Activated CD4-positive, alpha-beta memory T cell treated with anti-CD3 and anti-CD28 coated beads, Interleukin-2, amount 10 ng/mL, durations not matched to agents 7 days and 5 days (primary cell): ENCODE measurements at places on chromosomes 11 and 22. TPM values are rescaled to one million over a fixed set of nuclear protein-coding genes. Genes with fewer than 3 reads are reported as not detected.
A peak's percentile ranks its signal among the peaks of the same experiment; 100 is the strongest.

The ALDH3B2 gene
- not detected for total RNA-seq

- peaks cover 13% of the 10 kb centered on the region for H3K27me3 ChIP-seq
- no peak overlapping the region for H3K4me3 ChIP-seq
- H3K27ac ChIP-seq = no peak overlapping the region
Measured at GRCh38 chr11:11027288-11027687, 169.4 kb upstream of the ZBED5 start.

The MPZL2 gene
- total RNA-seq = 5.3 TPM

- DNase-seq = no peak
- peaks cover 98% of the 10 kb centered on the region for H3K36me3 ChIP-seq
- peak overlapping the region; percentile 80 for H3K27ac ChIP-seq
- peak overlapping the region; percentile 38 for H3K4me3 ChIP-seq
- H3K27me3 ChIP-seq = no peaks in the 10 kb centered on the region
- peaks cover 99% of the 10 kb centered on the region for H3K4me1 ChIP-seq
Measured at GRCh38 chr11:128470081-128470480, 117.3 kb downstream of the ETS1 start.

DNA sequence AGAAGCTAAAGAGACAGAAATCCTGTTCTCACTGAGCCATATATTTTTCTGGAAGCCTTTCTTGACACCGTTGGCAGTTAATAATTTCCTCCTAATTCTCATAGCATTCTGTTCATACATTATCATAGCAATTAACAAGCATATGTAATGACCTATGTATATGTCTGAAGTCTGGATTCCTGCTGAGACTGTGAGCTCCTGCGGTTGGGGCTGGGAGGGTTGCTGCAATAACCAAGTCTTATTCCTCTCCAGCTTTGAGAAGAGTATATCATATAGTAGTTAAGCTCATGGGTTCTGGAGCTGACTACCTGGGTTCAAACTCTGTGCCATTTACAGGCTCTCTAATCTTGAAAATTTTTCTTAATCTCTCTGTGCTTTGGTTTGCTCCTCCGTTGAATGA is 175.2 kb downstream of the MAML2 start:
- peaks cover 14% of the 10 kb centered on the region for H3K36me3 ChIP-seq
- no peak for DNase-seq
- peaks cover 40% of the 10 kb centered on the region for H3K4me1 ChIP-seq

The GTSE1 gene
- 67.6 TPM for total RNA-seq

DNA sequence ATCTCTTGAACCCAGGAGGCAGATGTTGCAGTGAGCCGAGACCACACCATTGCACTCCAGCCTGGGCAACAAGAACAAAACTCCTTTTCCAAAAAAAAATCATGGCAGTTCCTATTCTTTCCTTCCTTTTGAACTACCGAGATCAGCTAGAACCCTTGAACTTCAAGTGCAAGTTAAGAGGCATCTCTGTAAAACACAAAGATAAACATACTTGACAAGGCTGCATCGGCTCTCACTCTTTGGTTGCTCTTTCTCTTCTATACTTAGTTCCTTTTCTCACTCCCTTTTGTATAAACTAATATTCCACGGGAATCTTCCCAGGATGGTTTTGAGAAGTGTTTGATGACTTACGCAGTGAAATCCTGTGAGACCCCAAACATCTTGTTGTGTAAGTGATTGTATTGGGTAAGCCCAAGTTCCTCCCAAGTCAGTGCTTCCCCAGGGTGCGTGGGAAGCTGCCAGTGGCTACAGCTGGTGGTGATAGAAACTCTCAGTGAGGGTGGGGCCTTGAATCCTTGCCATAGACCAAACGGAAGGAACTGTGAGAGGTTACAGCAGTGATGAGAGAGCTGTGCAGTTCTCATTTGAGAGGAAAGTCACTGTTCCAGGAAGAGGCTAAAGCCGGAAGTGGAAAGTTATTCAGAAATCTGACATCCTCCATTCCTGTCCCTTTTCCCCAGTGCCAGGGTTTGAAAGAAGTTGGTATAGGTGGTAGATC is 24.1 kb upstream of the CDC42EP2 start:
- H3K27ac ChIP-seq = peak overlapping the region; percentile 57
- no peaks in the 10 kb centered on the region for H3K27me3 ChIP-seq
- H3K36me3 ChIP-seq = peaks cover 71% of the 10 kb centered on the region
- peaks cover 12% of the 10 kb centered on the region for H3K4me1 ChIP-seq

The GRAMD1B gene
- total RNA-seq = 91.8 TPM

DNA sequence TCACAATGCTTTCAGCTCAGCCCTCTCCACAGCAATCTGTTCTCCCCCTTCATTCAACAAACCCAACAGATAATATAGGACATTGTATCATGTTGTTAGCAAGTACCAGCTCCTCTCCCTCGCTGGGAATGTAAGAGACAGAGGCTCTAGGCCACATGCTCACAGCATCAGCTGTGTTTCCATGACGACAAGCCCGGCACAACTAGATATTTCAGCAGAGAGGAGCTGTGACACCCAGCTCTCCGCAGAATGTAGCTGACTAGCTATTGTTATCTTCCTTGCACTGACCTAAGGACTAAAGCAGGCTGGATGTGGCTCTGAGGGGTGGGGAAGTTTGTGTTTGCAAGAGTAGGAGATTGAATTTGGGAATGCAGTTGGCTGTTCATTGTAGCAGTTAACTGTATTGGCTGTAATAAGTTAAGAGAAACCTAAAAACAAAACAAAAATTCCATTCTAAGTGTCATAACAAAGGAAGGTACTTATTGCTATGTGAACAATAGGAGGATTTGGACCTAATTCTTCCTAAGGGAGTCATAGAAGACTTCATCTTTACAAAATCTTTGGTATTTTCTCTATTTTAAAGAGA is 28.0 kb upstream of the RRAS2 start:
- H3K4me3 ChIP-seq = no peak overlapping the region
- DNase-seq = no peak
- no peak overlapping the region for H3K27ac ChIP-seq
- no peaks in the 10 kb centered on the region for H3K36me3 ChIP-seq
- H3K27me3 ChIP-seq = peaks cover 18% of the 10 kb centered on the region
- H3K4me1 ChIP-seq = no peaks in the 10 kb centered on the region

DNA sequence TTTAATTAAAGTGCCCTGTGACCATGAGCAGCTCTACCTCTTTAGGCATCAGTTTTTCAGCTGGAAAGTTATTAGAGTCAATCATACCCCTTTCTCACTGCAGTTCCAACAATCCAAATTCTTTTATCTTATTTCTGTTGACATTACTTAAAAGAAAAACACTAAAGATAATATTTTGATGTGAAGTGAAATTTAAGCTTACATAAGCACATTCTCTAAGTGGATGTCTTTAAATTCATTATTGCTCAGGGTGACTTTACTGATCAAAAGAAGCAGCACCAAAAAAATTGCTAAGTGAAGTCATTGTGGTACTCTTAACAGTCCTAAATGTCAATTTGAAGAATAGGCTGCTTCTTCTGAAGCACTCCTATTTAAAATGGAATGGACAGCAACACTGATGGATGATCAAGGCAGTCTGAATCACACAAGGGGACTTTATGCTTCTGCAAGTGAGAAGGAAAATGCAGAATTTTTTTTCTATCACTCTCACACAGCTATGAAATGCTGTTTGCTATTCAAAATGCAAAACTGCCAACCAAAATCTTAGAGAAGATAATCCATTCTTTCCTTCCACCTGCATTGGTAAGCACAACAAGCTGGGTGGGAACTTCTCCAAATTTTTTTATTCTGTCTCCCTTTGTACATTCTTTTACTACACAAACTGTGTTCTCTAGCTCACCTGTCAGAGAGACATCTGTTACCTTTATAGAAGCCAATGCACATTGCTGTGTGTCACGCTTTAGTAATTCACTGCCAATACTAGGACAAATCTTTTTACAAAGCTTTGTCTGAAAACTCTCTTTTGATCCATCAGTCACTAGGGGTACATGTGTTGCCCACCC is 179.9 kb downstream of the GRIA4 start:
- DNase-seq = no peak

The TRIM48 gene
- total RNA-seq = not detected

DNA sequence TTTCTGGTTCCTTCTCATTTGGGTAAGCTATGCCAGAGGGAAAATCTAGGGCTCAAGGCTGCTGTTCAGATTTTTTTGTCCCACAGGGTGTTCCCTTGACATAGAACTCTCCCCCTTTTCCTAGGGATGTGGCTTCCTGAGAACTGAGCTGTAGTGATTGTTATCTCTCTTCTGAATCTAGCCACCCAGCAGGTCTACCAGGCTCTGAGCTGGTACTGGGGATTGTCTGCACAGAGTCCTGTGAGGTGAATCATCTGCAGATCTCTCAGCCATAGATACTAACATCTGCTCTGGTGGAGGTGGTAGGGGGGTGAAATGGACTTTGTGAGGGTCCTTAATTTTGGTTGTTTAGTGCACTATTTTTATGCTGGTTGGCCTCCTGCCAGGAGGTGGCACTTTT is 167.3 kb upstream of the PGR start:
- H3K36me3 ChIP-seq = no peaks in the 10 kb centered on the region
- H3K4me3 ChIP-seq = no peak overlapping the region
- no peak for DNase-seq
- H3K27me3 ChIP-seq = no peaks in the 10 kb centered on the region
- no peak overlapping the region for H3K27ac ChIP-seq

- peaks cover 78% of the 10 kb centered on the region for H3K36me3 ChIP-seq
- no peaks in the 10 kb centered on the region for H3K27me3 ChIP-seq
- peaks cover 87% of the 10 kb centered on the region for H3K4me1 ChIP-seq
- H3K4me3 ChIP-seq = peak overlapping the region; percentile 42
- peak overlapping the region; percentile 72 for H3K27ac ChIP-seq
Measured at GRCh38 chr11:65432100-65432650, 9.6 kb downstream of the NEAT1 start.

The CCDC81 gene
- total RNA-seq = 0.45 TPM

GRCh38 chr11:83006877-83007330 is 64.8 kb downstream of the RAB30 start:
- H3K36me3 ChIP-seq = no peaks in the 10 kb centered on the region
- no peaks in the 10 kb centered on the region for H3K27me3 ChIP-seq

DNA sequence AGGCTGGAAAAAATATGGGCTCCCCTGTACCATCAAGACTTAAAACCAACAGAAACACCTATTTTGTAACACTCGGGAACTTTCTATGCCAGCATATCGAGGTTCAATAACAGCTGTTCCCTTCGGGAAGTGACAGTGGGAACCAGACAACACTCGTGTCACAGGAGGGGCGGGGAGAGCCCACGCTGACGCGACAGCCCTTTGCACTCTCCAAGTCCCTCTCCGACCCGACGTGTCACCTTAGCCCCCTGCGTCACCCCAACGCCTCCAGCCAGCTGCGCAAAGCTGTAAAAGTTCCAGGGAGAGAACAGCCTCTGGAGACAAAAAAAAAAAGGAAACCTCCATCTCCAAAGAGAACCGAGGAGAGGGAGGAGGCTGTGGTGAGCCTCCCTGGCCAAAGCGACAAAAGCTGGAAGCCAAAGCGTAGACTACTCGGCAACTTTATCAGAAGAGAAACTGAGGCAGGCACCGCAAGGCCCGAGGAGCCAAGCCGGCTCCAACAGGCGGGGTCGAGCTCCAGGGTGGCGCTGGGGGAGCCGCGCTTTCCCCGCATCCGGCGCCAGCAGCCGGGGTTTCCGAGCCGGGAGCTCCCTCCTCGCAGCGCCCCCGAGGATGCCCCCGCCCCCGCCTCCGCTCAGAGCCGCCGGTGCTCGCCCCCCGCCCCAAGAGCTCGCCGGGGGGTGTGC is 751 bp downstream of the ARFGAP3 start:
- peaks cover 4% of the 10 kb centered on the region for H3K36me3 ChIP-seq
- H3K4me1 ChIP-seq = peaks cover 7% of the 10 kb centered on the region
- DNase-seq = peak; percentile 70

DNA sequence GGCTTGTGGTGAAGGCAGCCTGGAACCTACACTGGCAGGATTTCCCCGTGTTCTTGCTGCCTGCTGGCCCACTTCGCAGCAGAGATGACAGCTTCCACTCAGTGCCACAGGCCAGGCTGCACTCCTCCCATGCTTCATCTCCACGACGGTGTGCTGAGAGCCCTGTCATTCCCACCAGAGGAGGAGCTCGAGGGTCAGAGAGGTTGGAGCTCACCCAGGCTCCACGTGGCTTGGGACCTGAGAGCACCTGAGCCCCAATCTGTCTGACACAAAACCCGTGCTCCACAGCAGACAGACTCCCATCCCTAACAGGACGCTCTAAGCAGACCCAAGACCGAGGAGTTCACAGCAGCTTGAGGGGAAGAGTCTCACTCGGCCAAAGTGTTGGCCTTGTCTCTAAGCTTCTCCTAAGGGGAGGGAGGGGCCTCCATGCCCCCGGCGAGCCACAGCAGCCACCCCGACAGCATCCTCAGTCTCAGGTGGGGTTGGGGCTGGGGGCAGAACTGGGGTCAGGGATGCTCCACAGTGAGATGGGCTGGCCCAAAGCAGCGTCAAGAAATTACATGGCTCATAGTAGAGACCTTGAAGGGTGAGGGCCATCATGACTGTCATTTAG is 10.7 kb downstream of the LRFN4 start:
- H3K27ac ChIP-seq = no peak overlapping the region
- H3K4me3 ChIP-seq = no peak overlapping the region
- H3K27me3 ChIP-seq = no peaks in the 10 kb centered on the region
- H3K4me1 ChIP-seq = peaks cover 12% of the 10 kb centered on the region

DNA sequence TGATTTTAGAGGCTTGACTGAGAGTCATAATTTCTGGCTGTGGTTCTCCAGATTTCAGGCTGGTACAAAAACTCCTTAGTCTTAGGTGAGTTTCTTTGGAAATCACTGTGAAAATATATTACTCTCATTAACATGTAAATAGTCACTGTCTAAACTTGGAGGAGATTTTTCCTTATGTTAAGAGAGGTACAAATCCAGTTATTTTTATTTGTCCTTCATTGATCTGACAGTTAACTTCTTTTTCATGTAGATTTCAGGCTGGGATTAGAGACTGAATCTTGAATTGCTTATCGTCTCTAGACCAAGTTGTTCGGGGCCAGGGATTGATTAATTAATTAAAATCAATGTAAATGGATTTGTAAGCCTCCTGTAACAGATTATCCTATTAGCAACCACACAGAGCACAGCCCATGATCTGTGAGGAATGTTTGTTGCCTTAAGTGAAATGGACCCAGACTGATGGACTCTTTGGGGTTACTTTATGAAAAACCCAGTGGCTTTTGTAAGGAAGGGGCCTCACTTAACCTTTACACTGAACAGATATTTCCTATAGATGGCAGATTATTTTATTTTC is 21.1 kb downstream of the TEAD1 start:
- peaks cover 74% of the 10 kb centered on the region for H3K27me3 ChIP-seq
- DNase-seq = no peak
- H3K27ac ChIP-seq = no peak overlapping the region
- no peaks in the 10 kb centered on the region for H3K36me3 ChIP-seq

- peaks cover 15% of the 10 kb centered on the region for H3K4me1 ChIP-seq
- no peak for DNase-seq
- peaks cover 83% of the 10 kb centered on the region for H3K36me3 ChIP-seq
- H3K27ac ChIP-seq = no peak overlapping the region
- no peaks in the 10 kb centered on the region for H3K27me3 ChIP-seq
- H3K4me3 ChIP-seq = no peak overlapping the region
Measured at GRCh38 chr22:41875531-41876270, 39.2 kb downstream of the SHISA8 start.

The RAPSN gene
- 0.65 TPM for total RNA-seq

- no peaks in the 10 kb centered on the region for H3K36me3 ChIP-seq
- peaks cover 9% of the 10 kb centered on the region for H3K4me1 ChIP-seq
- H3K27me3 ChIP-seq = peaks cover 6% of the 10 kb centered on the region
- H3K27ac ChIP-seq = no peak overlapping the region
- peak; percentile 23 for DNase-seq
- no peak overlapping the region for H3K4me3 ChIP-seq
Measured at GRCh38 chr11:60485987-60486386, 6.6 kb upstream of the MS4A12 start.
